Astrocyte of the spinal cord (primary cell): ENCODE measurements at places on chromosomes 6 and 20.

DNA sequence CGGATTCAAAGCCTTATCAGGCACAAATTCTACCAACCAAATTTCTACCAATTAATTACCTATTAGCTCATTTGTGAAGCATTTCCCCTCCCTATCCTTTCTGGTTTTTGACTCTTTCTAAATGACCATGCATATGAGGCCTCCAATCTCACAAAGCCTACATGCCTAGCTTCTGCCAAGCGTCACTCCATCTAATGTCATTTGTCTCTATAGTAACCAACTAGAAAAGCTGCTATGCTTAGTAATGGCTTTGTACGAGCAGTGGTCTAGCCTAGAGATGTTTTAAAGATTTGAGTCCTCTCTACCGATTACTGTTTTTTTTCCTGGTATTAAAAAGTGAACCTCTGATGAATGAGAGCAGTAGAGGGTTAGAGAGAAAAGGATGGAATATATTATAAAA, 4.8 kb upstream of the ASF1A start:
- no peak for DNase-seq

GRCh38 chr6:144632266-144632665, 347.1 kb downstream of the UTRN start:
- DNase-seq = no peak

DNA sequence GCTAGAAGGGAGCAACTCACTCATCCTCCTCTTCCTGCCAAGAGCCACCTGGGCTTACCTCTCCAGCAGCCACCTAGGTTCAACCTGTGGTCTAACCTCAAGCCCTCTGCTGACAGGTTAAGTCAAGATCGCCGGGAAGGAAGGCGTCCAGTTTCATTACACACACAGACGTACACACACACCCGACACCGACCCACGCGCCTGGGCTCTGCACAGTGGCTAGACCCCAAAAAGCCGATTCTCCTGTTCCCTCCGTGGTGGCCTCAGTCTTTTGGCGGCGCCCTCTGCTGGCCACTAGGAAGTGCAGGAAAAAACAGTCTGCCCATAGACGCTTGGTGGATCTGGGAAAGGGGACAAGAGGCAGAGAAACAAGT, 52.8 kb downstream of the MRPL14 start:
- peak; percentile 82 for DNase-seq

DNA sequence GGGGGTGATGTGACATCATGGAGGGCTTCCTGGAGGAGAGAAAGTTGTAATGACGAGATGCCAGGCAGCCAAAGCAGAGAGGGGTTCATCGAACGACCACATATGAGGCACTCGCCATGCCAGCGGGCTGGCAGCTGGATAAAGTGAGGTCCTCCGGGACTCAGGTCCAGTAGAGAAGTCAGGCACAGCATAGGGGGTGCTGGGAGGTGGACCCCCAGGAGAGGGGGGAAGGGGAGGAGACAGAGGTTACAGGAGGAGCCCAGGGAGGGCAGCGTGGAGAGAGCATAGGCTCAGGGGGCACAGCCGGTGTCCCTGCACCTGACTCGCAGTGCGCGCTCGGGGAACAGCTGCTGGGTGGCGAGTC, 174.7 kb downstream of the BMP7 start:
- no peak for DNase-seq

DNA sequence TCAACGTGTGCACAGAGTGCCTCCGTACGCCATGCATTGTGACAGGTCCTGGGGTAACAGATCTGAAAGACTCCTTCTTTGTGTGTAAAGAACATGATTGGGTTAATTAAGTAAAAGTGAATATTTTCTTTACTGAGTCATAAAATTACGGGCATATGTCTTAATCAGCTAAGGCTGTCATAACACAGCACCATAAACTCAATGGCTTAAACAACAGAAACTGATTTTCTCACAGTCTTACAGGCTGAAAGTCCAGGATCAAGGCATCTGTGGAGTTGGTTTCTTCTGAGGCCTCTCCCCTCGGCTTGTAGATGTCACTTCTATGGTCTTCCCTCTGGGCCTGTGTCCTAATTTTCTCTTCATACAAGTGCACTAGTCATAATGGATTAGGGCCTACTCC, 176.9 kb downstream of the MTFR2 start:
- DNase-seq = no peak

DNA sequence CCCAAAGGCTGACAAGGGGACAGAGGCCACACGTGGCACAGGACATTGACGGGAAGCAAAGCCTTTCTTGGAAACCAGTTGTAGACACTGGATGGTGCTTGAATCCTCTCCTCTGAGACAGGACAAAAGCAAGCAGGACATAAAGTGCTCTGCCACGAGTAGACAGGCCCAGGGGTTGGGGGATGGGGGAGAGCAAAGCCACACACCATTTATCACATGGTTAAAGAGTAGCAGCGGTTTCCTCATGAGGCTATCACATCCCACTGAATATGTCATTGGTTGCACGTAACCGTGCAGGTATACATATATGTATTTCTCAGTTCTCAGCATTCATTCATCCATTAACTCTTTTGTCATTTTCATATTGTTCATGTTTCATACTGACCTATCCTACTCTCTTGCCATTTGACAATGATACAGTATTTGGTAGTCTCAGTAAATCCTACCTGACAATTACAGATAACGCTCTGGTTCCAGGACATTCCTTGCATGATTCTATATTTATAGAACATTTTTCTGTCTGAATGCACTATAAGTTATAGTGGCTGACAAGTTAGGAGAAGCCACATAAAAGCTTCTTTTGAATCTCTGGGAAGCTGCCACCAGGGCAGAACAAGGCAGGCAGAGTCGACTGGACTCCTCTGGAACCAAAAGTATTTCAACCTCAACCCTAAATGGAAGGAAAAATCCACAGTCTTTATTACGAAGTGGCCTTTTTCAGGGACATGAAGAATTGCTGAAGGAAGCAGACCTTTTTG, 23.5 kb downstream of the METTL24 start:
- DNase-seq = no peak

DNA sequence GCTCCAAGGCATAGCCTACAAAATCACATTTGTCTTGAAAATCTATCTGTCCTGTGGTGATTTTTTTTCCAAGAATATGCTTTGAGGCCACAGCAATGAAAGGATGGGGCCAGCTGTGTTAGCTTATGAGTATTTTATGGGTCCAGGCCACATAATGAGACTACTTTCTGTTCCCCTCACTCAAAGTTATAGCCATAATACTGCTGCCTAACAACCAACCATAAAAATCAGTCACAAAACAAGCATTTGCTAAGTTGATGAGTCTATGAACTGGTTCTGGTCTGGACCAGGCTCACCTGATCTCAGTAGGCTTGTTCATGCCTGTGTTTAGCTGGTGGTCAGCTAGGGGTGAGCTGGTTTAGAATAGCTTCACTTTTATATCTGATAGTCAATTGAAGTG, 192.5 kb upstream of the PLCB4 start:
- no peak for DNase-seq

DNA sequence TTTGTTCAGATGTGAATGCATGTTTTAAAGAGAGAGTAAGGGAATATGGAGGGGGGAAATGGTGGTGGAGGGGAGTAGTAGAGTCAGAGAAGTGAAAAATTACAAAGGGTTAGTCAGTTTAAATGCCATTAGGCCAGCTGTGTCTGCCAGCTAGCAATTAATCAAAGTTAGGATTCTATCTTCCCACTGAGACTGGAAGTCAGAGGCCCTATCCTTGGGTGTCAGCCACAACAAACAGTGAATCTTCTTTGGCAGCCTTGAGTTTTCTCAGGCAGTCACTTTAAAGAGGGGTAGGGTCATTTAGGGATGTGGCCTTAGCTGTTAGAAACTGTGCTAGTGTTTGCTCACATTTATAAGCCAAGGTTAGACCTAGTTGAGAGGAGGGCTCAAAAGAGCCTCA, 120.5 kb upstream of the BTBD3 start:
- DNase-seq = no peak

GRCh38 chr6:108673602-108674001, 112.9 kb downstream of the FOXO3 start:
- DNase-seq = no peak

- no peak for DNase-seq
Measured at GRCh38 chr6:44608175-44608574, 220.7 kb downstream of the CDC5L start.

DNA sequence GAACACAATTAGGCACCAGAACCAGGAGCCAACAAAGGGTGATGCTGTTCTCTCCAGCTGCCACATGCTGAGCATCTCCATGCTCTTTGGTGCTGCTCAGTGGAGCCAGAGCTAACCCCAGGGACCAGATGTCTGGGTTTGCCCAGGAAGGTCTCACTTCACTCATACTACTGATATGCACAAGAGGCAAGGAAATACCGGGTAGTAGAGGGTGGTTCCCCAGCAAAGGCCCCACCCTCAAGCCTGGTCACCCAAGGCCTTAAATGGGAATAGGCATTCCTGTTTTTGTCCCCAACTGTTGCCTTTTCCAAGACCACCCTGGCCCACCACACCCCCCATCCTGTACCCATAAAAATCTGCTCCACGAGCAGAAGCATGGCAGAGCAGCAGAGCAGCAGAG, 204.5 kb upstream of the TAB2 start:
- DNase-seq = no peak

DNA sequence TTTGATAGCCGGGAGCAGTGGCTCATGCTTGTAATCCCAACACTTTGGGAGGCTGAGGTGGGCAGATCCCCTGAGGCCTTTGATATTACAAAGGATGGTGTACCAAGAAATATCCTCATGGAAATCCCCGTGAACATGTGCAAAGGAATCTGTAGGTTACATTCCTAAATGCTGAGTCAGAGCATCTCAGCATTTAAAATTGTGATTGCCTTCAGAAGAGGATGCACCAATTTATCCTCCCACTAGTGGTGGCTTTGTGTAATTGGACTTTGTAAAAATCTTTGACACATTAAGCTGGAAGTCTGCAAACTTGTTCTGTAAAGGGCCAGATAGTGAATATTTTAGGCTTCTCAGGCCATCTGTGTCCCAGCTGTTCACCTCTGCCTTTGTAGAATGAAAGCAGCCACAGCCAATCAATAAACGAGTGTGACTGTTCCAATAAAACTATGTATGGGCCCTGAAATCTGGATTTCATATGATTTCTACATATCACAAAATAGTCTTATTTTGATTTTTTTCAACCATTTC, 11.8 kb downstream of the TMEM14B start:
- DNase-seq = peak; percentile 85

DNA sequence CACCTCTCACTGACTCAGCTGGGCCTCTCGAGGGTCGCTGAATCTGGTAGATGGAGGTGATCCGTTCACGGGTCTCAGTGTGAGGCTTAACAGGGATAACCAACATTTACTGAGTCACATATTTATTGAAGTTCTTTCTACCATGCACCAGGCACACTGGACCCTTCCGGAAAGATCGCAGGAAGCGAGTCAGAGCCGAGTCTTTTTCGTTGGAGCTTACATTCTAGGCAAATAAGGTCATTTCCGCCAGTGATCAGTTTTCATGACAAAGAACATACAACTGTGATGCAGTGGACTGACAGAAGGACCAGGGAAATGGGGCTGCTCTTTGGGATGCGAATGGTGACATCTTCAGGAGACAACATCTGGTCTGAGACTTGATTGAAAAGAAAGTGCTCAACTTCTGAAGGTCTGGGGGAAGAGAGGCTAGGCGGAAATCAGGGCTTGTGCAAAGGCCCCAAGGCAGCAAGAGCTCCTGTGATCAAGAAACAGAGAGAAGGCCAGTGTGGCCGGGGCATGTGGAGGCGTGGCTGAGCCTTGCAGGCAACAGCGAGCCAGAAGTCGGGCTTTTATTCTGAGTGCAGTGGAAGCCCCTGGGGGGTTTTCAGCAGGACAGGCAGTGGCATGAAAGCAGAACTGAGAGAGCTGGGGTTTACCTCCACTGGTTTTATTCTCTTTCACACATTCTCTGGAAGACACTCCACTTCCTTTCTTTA, 56.7 kb downstream of the APCDD1L start:
- peak; percentile 63 for DNase-seq

DNA sequence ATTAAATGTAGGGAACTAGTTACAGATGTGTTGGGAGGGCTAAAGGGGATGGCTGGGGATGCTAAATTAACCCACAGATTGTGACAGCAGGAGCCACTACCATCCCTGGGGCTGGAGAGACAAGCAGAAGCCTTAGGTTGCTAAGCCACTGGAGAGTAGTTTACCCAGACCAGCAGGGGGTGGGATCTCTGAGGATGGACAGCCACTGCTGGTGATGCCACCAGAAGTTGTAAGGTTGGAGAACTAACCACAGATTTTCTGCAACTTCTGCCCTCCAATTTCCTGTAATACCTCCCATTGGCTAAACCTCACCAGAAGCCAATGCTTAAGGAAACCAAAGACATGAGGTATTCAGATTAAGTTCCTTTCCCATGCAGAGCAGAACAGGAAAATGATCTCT, 139.6 kb upstream of the NOX3 start:
- DNase-seq = no peak

- peak; percentile 9 for DNase-seq
Measured at GRCh38 chr6:73131706-73132105, 93.6 kb downstream of the KHDC1L start.

GRCh38 chr20:23009636-23010035, 25.5 kb upstream of the SSTR4 start:
- DNase-seq = no peak

DNA sequence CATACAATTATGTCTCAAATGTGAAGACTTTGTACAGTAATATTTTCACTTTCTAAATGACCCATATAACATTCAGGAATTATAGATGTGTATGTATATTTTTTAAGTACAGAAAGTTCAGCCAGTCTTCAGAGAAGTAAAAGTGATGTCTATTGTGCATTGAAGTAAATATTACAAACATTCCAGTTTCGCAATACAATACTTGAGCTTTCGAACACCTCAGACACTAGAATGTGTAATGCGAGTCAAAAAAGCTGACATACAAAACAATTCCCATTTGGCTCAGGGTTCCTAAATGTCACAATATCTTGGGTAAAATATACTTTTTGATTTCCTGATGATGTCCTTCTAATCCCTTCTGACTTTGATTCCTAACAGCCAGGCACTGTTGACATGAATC, 101.4 kb downstream of the ZNF217 start:
- DNase-seq = no peak

GRCh38 chr6:1491591-1492319, 102.4 kb downstream of the FOXF2 start:
- no peak for DNase-seq

- DNase-seq = no peak
Measured at GRCh38 chr6:143528164-143528811, 16.8 kb upstream of the FUCA2 start.

DNA sequence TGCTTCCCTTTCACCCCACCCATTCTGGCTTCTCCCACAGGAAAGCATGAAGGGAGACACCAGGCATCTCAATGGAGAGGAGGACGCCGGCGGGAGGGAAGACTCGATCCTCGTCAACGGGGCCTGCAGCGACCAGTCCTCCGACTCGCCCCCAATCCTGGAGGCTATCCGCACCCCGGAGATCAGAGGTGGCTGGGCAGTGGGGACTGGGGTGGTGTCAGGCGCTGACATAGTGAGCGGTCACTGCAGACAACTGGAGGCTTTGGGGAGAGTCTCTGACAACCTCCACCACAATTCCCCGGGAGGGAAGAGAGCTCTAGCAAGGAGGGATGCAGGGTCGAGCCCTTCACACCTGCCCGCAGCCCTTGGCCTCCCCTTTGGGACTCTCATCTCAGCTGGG, 18.1 kb downstream of the DNMT3B start:
- no peak for DNase-seq

- DNase-seq = no peak
Measured at GRCh38 chr20:45300961-45301360, 5.7 kb upstream of the RBPJL start.
